ENCODE measurements at places on chromosomes 3 and 15. TPM values are rescaled to one million over a fixed set of nuclear protein-coding genes. Genes with fewer than 3 reads are reported as not detected.

Gene TRH
- not detected for total RNA-seq

DNA sequence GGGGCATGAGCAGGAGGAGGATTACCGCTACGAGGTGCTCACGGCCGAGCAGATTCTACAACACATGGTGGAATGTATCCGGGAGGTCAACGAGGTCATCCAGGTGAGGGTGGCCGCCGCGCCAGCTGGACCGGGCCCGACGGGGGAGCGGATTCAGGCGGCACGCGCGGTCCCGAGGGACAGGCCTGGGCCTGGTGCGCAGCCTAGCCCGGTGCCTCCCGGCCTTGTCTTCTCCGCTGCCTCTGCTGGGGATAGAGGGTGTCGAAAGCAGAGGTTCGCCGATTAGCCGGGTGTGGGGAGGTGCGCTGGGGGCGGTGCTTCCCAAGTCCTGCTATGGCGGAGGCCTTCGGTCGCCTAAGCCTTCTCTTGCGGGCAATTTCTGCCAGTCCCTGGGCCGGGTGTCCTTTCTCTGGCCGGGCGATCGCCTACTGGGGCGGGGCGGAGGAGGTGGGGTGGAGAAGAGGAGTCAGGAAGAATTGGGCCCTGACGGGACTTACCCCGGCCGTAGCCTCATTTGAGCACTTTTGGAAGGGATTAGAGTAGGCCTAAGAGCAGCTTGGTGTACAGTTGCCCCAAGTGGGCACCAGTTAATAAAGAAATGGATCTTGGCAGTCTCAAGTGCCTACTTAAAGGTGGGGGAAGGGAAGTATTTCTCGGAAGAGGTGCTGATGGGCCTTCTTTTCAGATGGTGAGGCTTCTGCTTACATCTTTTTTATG is 940 bp downstream of the ARIH1 start:
- peak overlapping the region; percentile 98 for H3K4me3 ChIP-seq
- peaks cover 38% of the 10 kb centered on the region for H3K4me1 ChIP-seq
- peak; percentile 66 for DNase-seq
- peak overlapping the region; percentile 99 for H3K27ac ChIP-seq
- H3K36me3 ChIP-seq, result peaks cover 34% of the 10 kb centered on the region

Gene CADM2
- total RNA-seq, result not detected

Gene PFKFB4
- 10.5 TPM for total RNA-seq

DNA sequence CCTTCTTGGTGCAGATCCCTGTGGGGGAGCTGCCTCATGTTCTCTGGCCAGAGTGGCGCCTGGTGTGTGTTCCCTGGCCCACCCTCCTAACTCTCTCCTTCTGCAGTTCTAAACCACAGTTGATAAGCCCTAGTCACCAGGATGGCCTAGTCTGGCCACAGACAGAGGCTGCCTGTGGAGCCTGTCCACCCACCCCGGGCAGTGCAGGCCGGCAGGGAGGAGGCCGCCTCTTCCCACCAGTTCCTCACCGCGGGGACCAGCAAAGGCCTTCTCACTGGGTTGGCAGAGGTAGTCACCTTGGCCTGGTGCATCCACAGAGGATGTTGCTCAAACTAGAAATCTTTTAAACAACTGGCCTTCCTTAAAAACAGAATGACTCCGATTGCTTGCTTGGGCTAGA is 276.4 kb upstream of the TTC14 start:
- DNase-seq, result no peak
- no peak overlapping the region for H3K27ac ChIP-seq
- H3K36me3 ChIP-seq, result peaks cover 12% of the 10 kb centered on the region
- peaks cover 18% of the 10 kb centered on the region for H3K4me1 ChIP-seq
- H3K4me3 ChIP-seq, result no peak overlapping the region
- 0 out of 2 replicates have a peak, but pooled peaks cover 2% of the 10 kb centered on the region for H3K27me3 ChIP-seq

DNA sequence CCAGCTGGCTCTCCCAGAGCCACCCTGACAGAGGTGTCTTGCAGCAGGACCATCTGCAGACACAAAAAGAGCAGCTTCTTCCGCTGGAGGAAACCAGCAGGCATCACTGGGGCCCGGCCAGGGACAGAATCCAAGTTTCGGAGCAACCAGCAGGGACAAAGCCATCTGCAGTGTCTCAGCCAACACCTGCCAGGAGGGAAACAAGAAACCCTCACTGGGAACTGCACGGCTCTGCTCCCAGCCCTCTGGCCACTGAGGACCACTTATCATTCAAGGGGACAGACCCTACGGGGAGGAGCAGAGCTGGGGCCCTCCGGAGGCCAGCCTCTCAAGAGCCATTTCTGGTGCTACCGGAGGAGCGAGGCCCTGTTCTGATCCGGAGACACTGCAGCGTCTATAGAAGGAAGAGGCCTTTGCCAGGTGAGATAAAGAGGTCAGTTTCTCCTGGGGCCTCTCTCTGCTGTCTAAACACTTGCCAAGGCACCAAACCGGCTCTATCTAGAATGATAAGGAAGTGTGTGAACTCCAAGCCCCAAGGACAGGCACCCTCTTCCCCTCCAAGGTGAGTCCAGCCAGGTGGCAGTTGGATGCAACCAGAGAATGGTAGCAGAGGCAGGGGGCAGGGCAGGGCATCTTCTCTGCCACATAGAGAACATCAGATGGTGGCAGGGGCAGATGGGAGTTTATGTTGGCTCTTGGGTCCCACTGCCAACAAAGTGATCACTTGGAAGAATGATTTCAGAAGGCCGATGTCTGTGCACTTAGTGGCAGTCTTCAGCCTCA is 89.0 kb downstream of the CHSY1 start:
- peaks cover 37% of the 10 kb centered on the region for H3K36me3 ChIP-seq
- H3K4me3 ChIP-seq, result no peak overlapping the region
- DNase-seq, result no peak
- H3K27me3 ChIP-seq, result peaks cover 4% of the 10 kb centered on the region
- H3K27ac ChIP-seq, result no peak overlapping the region

- peaks cover 42% of the 10 kb centered on the region for H3K4me1 ChIP-seq
- H3K36me3 ChIP-seq, result no peaks in the 10 kb centered on the region
- peaks cover 5% of the 10 kb centered on the region for H3K27me3 ChIP-seq
- DNase-seq, result no peak
- no peak overlapping the region for H3K4me3 ChIP-seq
- H3K27ac ChIP-seq, result peak overlapping the region; percentile 70
Observed at GRCh38 chr15:63473749-63473998, 30.7 kb upstream of the USP3 start.

DNA sequence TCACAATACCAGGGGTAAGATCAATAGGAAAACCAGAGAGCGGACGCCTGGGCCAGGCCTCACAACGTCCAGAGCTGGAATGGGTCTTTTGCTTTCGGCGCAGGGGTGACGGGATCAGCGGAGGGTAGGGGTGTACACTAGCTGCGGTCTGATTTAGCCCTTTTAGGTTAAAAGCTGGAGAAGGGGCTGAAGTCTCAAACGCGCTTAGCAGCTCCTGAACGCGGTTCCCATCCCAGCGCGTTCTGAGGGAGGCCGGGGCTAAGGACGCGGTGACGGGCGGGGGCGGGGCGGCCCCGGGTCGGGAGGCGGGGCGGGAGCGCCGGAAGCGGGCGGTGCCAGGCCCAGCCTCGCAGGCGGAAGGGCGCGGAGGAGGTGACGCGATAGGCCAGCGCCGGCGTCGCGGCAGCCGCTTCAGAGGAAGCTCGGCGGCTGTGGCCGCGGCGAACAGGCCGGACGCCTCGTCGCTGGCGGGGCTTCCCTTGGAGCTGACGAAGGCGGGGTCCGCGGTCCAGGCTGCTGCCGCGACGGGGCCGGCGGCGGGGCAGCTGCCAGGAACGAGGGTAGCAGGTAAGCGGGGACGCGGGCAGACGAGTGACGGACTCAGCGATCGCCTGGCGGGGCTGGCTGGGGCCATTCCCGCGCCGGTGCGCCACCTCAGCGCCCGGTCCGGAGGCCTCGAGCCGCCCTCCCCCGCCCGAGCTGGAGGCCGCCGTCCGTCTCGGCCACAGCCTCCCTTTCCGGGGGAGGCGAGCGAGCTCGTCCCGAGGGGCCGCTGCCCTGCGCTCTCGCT is at the start of gene SENP5:
Gene SENP5 (plus strand): TSS at position 414 of the 790 bp plus-strand sequence. CDS start 17,262 bp downstream, outside the sequence.
- no peaks in the 10 kb centered on the region for H3K27me3 ChIP-seq
- peak; percentile 80 for DNase-seq
- H3K27ac ChIP-seq, result peak within 1 kb of the TSS; percentile 96

GRCh38 chr3:116059421-116060096 is 385.7 kb downstream of the LSAMP start:
- H3K36me3 ChIP-seq, result no peaks in the 10 kb centered on the region
- DNase-seq, result peak; percentile 75
- no peaks in the 10 kb centered on the region for H3K27me3 ChIP-seq
- H3K27ac ChIP-seq, result peak overlapping the region; percentile 43

GRCh38 chr15:76533060-76533820 is 196.7 kb downstream of the ISL2 start:
- H3K4me1 ChIP-seq, result no peaks in the 10 kb centered on the region
- no peak overlapping the region for H3K4me3 ChIP-seq
- no peaks in the 10 kb centered on the region for H3K27me3 ChIP-seq
- H3K36me3 ChIP-seq, result no peaks in the 10 kb centered on the region
- no peak overlapping the region for H3K27ac ChIP-seq
- DNase-seq, result no peak

DNA sequence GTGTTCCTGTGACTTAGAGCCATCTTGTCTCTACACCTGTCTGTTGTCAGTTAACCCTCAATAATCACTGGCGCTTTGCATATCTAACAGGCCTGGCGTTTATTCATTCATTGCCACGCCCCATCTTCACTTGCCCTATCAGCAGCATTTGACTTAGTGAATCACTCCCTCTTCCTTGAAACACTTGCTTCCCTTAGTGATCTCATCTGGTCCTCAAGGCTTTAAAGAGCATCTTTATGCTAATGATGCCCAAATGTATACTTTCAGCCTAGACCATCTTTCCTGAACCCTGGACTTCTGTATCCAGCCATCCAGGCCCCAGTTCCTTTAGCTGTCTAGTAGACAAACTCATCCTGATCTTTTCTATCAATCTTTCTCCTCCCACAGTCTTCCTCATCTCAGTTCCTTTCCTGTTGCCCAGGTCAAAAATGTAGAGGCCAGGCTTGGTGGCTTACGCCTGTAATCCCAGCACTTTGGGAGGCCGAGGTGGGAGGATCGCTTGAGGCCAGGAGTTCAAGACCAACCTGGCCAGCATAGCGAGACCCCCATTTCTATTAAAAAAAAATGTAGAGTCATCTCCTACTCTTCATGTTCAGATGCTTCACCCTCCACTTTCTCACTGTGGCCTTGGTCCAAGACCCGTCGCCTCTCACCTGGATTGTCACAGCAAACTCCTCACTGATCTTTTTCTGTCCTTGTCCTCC is 1.4 kb upstream of the IGDCC4 start:
- peak overlapping the region; percentile 11 for H3K4me3 ChIP-seq
- DNase-seq, result no peak
- peaks cover 5% of the 10 kb centered on the region for H3K36me3 ChIP-seq
- H3K27ac ChIP-seq, result no peak overlapping the region

Gene GOLGA8K
- not detected for total RNA-seq

DNA sequence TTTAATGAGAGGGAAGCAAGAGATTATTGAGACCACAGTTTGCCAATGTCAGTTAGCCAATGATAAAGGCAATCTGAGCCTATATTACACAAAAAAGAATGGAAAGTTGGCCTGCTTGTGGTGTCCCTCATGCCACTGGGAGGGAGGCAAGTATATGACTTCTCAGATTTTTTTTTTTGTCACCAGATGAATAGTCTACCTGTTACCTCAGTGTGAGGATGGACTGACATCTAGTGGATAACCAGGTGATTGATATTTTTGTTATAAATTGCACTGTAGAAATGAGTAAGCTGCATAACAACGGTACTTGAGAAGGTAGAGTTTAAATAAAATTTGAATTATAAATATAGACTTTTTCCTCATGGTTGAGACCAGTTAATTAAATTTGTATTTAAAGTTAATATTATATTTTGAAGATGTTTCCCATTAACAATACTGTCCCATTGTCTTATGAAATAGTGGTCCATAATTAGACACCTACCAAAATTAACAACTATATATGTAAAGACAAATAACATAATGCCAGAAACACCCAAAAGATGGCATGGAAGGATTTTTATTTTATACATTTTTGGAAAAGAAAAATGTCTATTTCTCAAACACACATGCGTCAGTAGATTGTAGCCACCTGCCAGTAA is 237.8 kb upstream of the GADL1 start:
- H3K4me3 ChIP-seq, result no peak overlapping the region
- no peak overlapping the region for H3K27ac ChIP-seq
- peak; percentile 45 for DNase-seq
- no peaks in the 10 kb centered on the region for H3K27me3 ChIP-seq
- H3K36me3 ChIP-seq, result no peaks in the 10 kb centered on the region
- no peaks in the 10 kb centered on the region for H3K4me1 ChIP-seq

Gene GREM1
- 2,512 TPM for total RNA-seq

DNA sequence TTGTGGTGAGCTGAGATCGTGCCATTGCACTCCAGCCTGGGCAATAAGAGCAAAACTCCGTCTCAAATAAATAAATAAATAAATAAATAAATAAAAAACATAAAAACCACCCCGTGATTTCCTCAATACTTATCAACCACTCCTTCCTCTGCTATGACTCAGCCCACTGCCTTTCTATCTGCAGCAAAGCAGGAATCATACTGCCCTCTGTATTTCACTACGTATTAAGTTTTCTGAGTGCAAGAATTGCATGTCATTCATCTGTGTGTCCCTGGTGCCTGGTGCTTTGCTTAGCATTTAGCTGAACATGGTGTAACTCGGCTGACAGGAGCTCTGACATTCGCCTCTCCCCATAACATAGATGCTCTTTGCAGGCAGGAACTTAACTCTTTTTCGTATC is 7.1 kb downstream of the LSG1 start:
- H3K4me3 ChIP-seq, result no peak overlapping the region
- peaks cover 25% of the 10 kb centered on the region for H3K36me3 ChIP-seq
- H3K27me3 ChIP-seq, result no peaks in the 10 kb centered on the region
- H3K4me1 ChIP-seq, result peaks cover 2% of the 10 kb centered on the region
- no peak overlapping the region for H3K27ac ChIP-seq

DNA sequence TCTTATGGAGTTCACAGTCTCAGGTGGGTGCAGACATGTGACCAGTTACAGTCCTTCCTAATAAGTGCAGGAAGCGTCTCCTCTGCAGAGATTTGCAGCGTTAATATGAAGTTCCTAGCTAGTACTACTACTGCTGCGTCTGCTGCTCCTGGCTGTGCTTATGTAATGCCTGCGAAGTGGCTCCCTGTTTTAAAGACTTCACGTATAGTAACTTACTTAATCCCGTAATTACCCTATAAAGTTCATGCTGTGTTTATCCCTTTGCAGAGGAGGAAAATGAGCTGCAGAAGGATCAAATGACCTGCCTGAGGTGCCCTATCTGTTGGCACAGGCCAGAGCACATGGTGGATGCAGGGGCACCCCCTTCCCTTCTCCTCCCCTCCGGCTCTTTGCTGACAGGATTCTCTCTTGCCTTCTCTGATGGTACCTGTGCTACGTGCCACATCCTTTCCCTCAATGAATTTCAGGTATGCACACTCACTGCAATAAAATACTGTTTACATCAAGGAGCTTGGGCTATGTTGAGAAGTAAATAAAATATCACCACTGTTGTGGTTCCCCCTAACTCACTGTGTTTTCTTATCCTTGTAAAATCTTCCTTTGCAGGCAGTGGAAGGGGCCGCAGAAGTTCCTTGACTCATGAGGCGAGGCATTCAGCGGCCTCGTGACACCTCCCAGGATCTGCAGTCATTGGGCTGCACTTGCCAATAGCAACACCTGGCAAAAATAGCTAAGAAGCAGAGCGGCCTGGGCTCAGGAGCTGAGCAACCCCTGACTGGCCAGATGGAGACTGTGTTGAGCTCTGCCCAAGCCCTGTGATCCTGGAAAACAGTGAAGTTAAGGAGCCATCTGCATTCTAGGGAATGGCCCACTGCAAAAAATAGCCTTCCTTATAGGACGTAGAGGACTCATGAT is 188.9 kb upstream of the ATP10A start:
- peaks cover 18% of the 10 kb centered on the region for H3K27me3 ChIP-seq
- H3K4me1 ChIP-seq, result peaks cover 12% of the 10 kb centered on the region
- peak; percentile 46 for DNase-seq
- no peak overlapping the region for H3K27ac ChIP-seq

- H3K27ac ChIP-seq, result peak overlapping the region; percentile 87
- H3K4me1 ChIP-seq, result peaks cover 29% of the 10 kb centered on the region
- H3K36me3 ChIP-seq, result peaks cover 11% of the 10 kb centered on the region
- no peaks in the 10 kb centered on the region for H3K27me3 ChIP-seq
- peak overlapping the region; percentile 97 for H3K4me3 ChIP-seq
Observed at GRCh38 chr3:121834157-121834670, 646 bp downstream of the IQCB1 start.

All from HFFc6 (cell line).